ENCODE measurements at places on chromosomes 6 and 20.
A peak's percentile ranks its signal among the peaks of the same experiment; 100 is the strongest.

- no peak for DNase-seq
Observed at GRCh38 chr6:154343473-154344308, 12.9 kb downstream of the IPCEF1 start.

- no peak for DNase-seq
Observed at GRCh38 chr20:7449269-7449668, 491.0 kb downstream of the HAO1 start.

GRCh38 chr6:141808662-141809061 lies 324.1 kb upstream of the GJE1 start:
- DNase-seq = no peak

- no peak for DNase-seq
Observed at GRCh38 chr6:166005944-166006899, 161.4 kb downstream of the TBXT start.

DNA sequence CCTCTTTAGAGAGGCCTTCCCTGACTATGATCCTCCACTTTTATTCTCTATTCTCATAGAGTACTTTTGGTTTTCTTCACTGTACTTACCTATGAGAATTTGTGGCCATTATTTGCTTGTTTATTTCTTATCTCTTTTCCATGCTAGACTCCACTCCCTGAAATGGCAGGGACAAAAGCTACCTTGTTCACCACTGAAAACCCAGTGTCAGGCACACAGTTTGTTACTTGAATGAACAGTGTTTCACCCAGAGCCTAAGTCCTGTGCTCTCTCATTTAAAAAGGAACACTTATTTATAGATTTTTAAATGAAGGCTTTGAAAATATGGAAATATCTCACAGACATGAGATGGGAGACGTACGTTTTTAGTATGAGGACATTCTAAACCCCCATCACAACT lies 47.7 kb upstream of the ENPP5 start:
- no peak for DNase-seq

GRCh38 chr6:18823782-18824386 lies 436.7 kb downstream of the RNF144B start:
- no peak for DNase-seq

DNA sequence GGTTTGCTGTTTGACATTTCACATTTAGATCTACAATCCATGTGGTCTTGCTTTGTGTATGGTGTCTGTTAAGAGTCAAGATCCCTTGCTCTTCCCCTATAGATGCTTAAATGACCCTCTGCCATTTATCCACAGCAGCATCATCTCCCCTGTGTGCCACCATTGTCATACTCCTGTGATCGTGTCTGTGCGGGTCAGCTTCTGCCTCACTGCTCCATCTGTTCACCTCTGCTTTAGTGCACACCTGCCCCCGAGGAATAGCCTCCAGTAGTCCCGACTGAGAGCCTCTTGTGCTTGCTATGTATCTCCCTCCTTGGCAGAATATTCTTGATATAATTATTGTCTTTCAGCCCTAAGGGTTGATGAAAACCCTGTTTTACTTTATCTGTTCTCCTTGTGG lies 551.2 kb downstream of the CDH26 start:
- no peak for DNase-seq

DNA sequence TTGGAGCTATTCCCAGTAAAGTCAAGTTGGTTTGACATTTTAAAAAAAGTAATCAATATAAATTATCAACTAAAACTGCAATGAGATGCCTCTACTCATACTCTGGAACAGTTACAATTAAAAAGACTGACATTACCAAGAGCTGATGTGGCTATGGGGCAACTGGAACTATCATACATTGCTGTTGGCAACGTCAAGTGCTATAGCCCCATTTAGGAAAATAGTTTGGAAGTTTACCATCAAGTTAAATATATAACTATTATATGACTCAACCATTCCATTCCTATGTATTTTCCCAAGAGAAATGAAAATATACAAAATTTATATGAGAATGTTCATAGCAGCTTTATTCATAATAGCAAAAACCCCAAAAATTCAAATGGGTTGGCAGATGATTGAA lies 111.4 kb upstream of the HDGFL1 start:
- no peak for DNase-seq

GRCh38 chr20:13089950-13090469 lies 81.2 kb downstream of the SPTLC3 start:
- DNase-seq = no peak

GRCh38 chr6:53335224-53335994 lies 13.3 kb downstream of the ELOVL5 start:
- no peak for DNase-seq

DNA sequence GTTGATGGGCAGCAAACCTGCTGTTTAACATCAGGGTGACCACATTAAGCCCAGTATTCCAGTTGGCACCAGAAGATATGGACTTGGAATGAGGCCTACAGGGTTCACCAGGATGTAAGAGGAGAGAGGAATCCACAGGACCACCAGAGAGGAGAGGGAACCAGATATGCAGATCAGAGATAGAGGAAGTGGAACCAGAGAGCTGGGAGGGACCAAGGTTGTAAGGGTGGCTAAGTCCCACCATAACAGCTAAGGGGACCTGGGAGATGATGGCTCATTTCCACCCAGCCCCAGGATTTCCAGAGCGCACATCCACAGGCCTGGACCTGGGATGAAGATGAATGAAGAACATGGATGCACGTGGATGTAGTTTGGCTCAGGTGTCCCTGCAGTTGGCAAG lies 11.1 kb downstream of the BTN2A1 start:
- no peak for DNase-seq

DNA sequence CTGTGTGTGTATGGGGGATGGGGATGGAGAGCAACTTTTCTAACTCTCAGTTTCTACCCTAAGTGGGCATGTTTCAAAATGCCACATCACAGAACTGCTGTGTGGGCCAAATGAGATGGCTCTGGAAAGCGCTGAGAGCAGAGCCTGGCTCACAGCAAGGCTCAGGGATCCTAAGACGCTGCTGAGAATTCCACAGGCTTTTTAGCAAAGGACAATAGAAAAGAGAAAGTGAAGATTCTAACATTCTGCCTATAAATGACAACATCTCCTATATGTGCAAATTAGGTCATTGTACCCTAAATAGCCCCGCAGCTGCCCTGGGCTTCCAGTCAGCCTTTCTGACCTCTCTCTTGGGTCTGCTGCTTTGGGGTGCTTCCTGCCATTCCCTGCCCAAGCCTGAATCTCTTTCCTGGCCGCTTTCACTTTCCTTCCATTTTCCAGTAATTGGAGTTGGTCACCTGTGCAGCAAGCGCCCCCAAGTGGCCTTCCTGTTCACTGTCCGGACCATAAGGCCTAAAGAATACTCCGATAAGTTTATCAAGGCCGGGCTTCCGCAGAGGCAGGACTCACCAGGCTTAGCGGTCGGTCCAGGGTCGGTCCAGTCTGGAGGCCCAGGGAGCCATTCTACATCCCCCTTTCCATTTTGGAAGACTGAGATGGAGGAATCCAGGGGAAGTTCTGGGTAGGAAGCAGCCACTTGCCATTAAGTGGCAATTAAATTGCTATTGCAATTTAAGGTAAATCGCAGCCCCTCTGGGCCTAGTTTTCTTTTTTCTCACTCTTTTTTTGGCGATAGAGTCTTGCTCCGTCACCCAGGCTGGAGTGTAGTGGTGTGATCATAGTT lies 6.7 kb upstream of the DDR1 start:
- peak; percentile 88 for DNase-seq

- no peak for DNase-seq
Observed at GRCh38 chr6:168823397-168824212, 382.6 kb downstream of the SMOC2 start.

DNA sequence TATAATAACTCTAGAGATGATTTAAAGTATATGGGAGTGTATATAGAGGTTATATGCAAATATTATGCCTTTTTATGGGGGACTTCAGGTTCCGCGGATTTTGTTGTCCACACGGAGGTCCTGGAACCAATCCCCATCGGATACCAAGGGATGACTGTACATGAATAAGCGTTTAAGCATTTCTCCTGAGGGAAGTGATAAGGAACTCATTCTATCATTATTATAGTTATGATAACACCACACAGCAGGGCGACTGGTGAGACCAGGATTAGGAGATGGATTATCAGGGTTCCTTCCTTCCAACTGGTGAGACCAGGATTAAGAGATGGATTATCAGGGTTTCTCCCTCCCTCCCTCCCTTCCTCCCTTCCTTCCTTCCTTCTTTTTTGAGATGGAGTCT lies 6.6 kb downstream of the ECI2 start:
- no peak for DNase-seq

GRCh38 chr20:23358923-23359593 lies 2.9 kb upstream of the GZF1 start:
- no peak for DNase-seq

DNA sequence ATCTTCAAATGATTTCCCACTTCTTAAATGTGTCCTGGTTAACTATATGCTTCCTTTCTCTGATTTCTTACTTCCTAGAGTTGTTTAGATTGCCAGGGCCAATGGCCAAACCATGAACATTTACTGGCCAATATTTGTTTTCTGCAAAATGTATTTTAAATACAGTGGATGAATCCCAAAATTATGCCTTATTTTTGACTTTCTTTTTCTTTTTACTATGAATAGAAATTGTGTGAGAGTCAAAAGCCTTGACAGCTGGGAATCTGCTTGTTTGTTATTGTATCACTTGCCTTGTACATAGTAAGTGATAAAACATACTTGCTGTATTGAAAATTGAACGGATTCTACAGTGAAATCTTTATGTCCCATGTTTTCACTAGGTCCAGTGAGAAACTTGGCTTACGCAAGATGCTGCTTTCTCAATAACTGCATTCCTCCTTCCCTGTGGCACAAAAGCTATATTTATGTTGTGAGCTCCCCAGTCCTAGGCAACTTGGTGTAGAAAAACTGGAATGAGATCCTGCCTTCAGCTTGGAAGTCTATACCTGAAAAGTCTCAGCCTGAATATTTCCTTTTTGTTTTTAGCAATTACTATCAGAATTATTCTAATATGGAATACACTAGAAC lies 295.2 kb downstream of the EPHA7 start:
- DNase-seq = no peak

- no peak for DNase-seq
Observed at GRCh38 chr6:43999628-44000027, 127.6 kb downstream of the MRPL14 start.

- no peak for DNase-seq
Observed at GRCh38 chr6:80021131-80021530, 16.7 kb downstream of the TTK start.

GRCh38 chr6:166418691-166419143 lies 36.0 kb upstream of the MPC1 start:
- DNase-seq = no peak

GRCh38 chr6:169251371-169251802 lies 2.3 kb downstream of the THBS2 start:
- DNase-seq = no peak

GRCh38 chr20:9565910-9566550 lies 51.6 kb downstream of the LAMP5 start:
- DNase-seq = no peak

GRCh38 chr20:7305976-7306375 lies 538.5 kb downstream of the BMP2 start:
- DNase-seq = no peak

DNA sequence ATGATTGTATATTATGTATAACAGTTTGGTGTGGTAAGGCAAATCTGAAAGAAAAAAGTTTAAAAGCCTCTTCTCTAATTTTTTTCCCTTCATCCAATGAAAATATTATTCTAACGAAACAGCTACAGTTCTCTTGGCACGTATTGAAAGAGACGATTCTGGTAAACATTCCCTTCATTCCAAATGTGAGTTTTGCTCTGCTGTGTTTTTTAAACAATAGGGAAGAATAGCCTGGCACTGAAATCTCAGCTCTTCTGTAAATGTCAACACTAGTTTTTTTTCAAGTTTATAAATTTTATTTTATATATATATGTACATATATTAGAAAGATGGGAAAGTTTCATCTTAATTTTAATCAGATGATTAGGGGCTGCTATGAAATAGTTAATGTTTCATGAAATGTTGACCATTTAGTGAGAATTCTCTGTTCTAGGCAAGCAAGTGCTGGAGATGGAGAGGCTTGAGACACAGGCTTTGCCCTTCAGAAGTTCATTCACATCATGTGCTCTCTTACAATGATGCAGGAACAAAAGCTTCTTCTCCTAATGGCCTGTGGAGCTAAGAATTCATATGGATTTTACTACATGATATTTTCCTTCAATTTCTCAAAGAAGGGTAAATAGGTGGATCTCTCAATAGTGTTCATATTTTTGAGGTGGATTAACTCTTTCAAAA lies 4.1 kb downstream of the PAQR8 start:
- no peak for DNase-seq

- DNase-seq = no peak
Observed at GRCh38 chr6:84362193-84362821, 134.9 kb upstream of the CEP162 start.

DNA sequence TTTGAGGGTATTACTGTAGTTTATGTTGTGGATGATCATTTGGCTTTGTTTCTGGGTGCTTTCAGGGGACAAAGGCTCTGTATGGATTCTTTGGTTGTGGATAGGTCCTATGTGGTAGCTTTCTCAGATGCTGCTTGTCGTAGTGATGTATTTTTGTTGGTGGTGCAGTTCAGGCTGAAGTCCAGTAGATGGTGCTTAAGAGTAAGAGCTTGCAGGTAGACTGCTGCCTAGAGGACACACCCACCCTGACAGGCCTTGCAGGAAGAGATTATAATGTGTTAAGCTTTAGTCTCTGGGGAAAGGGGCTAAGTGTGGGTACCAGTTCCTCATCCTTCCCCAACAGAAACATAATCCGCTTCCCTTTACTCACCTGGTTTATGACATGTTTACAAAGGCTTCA lies 62.6 kb upstream of the ADGRB3 start:
- DNase-seq = peak; percentile 13

DNA sequence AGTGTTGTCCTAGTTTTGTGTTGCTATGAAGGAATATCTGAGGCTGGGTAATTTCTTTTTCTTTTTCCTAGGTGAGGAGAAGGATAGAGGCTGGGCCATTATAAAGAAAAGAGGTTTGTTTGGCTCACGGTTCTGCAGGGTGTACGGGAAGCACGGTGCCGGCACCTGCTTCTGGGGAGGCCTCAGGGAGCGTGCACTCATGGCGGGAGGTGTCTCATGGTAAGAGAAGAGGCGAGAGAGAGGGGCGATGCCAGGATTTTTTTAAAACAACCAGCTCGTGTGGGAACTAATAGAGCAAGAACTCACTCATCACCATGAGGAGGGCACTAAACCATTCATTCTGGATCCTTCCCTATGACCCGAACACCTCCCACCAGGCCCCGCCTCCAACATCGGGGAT lies 14.2 kb upstream of the NPBWR2 start:
- no peak for DNase-seq

DNA sequence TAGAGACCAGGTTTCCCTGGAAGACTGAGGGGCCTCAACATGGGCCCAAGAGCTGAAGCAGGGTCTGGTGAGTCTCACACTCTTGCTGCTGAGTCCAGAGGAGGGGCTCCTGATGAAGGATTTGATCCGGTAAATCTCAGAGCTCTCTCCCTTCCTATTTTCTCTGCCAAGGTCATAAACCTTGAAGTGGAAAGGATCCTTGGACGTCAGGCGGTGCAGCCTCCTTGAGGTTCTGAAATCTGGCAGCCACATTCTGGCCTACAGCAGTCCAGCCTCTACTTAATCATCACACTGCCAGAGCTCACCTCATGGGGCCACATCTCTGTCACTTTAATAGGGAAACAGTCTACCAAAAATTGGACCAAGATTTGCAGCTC lies 24.0 kb downstream of the ACSS1 start:
- DNase-seq = no peak

- no peak for DNase-seq
Observed at GRCh38 chr6:138695193-138695592, 78.4 kb upstream of the CCDC28A start.

Measured in SW 1271 (cell line).